NCI-H526 treated with DMSO at 0.1 percent for 48 hours (cell line): ENCODE measurements at places on chromosomes 3 and 15.

GRCh38 chr3:144821583-144821982, 850.0 kb downstream of the DIPK2A start:
- DNase-seq, result no peak

DNA sequence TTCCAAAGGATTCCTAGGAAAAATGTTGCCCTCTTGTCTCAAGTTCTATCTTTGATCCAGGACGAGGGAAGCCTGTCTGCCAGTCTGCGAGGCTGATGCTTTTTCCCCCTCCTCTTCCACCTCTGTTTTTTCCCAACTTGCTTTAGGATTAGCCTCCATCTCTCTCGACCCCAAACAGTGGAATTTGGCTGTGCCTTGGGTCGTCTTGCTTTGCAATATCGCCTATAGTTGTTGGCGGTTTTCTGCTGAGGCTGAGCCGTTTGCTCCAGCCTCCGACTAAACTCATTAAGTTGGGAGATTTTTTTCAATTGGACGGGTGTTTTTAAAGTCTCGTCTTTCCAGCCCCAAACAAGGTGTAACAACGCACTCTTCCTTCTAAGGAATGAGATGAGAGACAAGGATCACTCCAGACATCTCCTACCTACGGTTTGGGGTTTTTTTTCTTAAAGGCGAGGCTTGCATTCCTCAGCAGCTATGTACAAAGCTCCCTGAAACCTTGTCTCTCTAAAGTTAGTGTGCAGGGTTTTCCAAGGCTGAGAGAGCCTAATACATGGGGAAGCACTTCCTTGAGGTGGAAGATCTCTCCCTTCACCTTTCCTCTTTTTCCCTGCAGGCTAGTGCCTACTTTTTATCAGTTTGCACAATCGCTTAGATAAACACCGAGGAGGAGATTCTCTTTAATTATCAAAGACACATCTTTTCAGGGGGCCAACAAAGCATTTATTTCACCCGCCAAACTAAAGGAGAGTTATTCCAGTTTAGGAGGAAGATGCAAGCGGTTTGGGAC, 4.8 kb upstream of the NR2F2 start:
- no peak for DNase-seq

DNA sequence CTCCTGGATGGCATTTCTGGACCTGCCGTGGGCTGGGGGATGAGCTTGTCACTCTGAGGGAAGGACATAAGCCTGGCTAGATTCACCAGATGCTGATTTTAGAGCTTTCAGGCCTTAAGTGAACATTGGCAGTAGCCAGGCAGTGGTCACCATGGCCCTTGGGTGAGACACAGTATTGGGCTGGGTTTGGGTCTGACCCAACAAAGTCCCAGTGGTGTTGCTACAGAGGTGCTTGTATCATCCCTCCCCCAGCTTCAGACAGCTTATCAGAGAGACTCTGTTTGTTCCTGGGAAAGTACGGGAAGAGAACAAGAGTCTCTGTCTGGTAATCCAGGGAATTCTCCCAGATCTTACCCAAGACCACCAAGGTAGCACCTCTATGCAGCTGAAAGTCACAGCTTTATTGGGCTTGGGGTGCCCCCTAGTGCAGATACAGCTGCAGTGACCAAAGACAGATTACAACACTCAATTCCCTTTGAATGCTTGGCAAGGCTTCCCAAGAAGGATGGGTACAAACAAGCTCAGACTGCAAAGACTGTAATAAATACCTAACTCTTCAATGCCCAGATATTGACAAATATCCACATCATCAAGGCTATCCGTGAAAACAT, 9.8 kb upstream of the RUVBL1 start:
- peak; percentile 22 for DNase-seq

- peak; percentile 35 for DNase-seq
These were observed at the start of gene DGKG for GRCh38 chr3:186361762-186362536. Gene DGKG, minus strand, starts transcription at chr3:186362234. Its CDS starts 41,775 bp downstream, at chr3:186320459.
